ENCODE measurements at places on chromosomes 2 and 18.

DNA sequence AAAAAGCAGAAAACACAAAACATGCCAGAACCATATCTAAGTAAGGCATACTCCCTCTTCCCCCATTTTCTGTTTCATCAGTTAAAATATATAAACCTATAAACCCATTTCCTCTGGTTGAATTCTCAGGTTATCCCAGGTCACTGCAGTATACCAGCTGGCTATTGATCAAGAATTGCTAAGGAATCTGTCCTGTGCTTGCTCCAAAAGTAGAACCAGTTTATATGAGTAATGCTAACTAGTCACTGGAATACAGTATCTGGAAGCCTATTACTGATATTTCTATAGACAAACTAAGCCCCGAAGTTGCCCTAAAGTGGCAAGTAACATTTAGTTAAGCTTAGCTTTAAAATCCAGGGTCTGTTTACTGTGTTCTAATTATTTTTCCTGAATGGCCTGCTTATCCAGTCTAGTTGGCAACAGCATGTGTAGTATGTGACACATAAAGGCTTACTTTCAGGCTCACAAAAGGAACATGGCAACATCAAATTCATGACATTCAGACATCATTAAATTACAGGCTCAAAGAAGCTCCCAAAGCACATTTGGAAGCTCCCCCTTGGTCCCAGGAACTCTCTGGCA, 102.9 kb upstream of the ARL5A start:
- no peak for DNase-seq

- no peak for DNase-seq
Measured at GRCh38 chr18:62788876-62789275, 73.5 kb downstream of the PHLPP1 start.

DNA sequence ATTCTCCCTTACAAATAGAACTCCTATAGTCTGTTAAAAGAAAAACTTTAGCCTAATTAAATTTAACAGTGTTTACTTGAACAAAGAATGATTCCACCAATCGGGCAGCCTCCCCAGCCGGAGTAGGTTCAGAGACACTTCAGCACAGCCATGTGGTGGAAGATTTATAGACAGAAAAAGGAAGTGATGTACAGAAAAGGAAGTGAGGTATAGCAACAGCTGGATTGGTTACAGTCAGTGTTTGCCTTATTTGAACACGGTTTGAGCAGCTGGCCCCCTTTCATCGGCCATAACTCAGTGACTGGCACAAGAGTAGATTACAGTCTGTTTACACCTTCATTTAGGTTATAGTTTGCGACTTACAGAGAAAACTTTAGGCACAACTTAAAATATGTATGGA, 2.1 kb upstream of the SKA1 start:
- DNase-seq, result no peak

- DNase-seq, result no peak
Measured at GRCh38 chr2:183224948-183225347, 100.7 kb downstream of the NUP35 start.

DNA sequence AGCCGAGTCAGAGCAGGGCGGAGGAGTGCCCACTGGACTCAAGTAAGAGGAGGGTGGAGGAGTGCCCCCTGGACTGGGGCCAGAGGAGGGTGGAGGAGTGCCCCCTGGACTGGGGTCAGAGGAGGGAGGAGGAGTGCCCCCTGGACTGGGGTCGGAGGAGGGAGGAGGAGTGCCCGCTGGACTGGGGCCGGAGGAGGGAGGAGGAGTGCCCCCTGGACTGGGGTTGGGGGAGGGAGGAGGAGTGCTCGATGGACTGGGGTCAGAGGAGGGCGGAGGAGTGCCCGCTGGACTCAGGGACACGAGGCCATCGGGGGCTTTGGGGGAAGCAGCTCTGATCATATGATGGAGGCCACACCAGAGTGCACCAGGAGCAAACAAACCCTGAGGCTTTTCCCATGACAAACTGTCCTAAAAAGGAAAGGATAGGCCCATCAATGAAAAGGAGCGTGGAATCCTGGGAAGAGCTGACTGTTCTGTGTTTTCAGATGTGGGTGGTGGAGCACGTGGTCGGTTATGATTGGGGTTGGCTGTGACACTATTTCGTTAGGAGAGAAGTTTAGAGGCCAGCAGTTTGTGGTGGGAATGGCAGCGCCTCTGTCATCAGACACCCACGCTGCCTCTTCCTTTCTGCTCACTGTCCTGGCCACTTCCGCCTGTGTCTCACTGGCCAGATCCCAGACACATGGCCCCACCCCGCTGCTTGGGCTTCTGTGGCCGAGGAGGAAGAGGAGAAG, 24.5 kb upstream of the HPCAL1 start:
- DNase-seq, result no peak

- no peak for DNase-seq
Measured at GRCh38 chr2:61763605-61764034, 90.2 kb downstream of the FAM161A start.

GRCh38 chr2:199742884-199743283, 108.1 kb downstream of the FTCDNL1 start:
- DNase-seq, result no peak

GRCh38 chr2:32272279-32272678, 5.4 kb upstream of the YIPF4 start:
- no peak for DNase-seq

- no peak for DNase-seq
Measured at GRCh38 chr18:13452871-13453680, 234.5 kb downstream of the LDLRAD4 start.

DNA sequence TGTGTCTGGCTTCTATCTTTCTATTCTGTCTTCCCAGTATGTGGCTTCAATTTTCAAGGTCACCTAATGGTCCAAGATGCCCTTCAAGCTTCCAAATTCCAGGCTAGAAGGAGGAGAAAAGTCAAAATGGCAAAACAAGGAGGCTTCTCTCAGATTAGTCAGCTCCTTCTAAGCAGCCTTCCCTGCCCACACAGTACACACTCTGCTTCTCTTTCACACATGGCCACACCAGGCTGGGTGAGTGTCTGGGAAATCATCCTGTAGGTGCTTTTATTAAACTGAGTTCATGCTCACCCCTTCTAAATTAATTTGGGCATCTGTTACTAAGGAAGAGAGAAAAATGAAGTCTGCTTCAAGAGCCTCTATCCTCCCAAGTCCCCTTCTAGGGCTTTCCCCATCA, 277.2 kb upstream of the MGAT5 start:
- DNase-seq, result no peak

DNA sequence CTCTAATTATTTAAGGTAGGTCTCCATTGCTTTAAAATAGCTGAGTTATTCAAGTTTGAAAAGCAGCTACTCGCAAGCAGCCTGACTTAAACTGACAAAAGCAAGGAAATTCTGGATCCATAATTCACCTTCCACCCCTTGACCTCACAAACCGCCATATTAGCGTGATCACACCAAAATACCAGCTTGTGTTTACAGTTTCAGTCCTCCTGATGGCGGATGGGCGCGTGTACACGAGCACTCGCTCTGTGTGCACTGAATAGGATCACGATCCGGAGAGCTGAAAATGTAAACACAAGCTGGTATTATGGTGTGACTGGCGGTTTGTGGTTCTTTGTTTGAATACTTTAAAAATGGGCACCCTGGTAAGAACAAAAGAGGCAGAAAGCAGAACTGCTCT, 42.4 kb upstream of the PSMD14 start:
- no peak for DNase-seq

- DNase-seq, result no peak
Measured at GRCh38 chr2:22879009-22879863, 505.7 kb upstream of the KLHL29 start.

DNA sequence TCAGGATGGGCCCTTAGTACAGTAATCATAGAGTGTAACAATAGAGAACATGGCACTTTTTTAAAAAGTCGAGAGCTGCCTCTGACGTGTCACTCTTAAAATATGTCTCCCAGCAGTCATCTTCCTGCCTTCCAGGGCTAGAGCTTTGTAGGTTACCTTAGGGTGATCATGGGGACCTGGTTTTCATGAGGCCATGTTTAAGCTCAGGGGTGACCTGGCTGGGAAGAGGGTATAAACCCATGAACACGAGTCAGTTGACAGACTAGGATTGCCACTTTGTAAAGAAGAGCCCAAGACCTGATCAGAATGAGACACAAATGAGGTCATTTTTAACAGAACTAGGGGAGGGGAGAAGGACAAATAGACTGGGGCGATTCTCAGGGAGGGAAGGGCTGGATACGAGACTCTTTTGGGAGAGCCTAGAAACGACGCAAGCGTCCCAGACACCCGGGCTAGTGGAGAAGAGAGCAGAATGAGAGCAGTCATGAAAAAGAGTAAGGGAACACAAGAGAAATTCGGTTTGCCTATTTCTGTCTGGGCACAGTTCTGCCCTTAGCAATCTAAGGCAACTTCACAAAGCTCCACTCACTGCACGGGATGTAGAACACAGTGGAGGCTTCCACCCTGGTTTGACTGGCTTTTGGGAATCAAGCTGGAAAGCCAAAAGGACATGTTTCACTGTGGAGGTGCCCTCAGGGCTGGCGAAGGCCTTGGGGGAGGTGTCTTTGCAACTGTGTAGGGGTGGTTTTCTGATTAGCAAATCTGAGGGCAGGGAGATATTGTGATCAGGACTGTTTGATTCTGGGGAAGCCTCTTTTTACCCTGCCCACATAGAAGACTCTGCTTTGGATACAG, 1.8 kb upstream of the RAB31 start:
- no peak for DNase-seq

GRCh38 chr2:88100489-88100858, 27.4 kb downstream of the FABP1 start:
- no peak for DNase-seq

GRCh38 chr18:68588169-68588568, 126.7 kb downstream of the TMX3 start:
- DNase-seq, result no peak

GRCh38 chr2:220641137-220641536, 931.0 kb downstream of the EPHA4 start:
- no peak for DNase-seq

Data from activated CD8-positive, alpha-beta memory T cell treated with anti-CD3 and anti-CD28 coated beads for 4 hours (primary cell).